ENCODE measurements at places on chromosomes 5 and 9. TPM values are rescaled to one million over a fixed set of nuclear protein-coding genes. Genes with fewer than 3 reads are reported as not detected.

GRCh38 chr9:95409650-95410426 lies 92.3 kb upstream of the FANCC start:
- peaks cover 4% of the 10 kb centered on the region for H3K27me3 ChIP-seq
- no peak overlapping the region for H3K4me3 ChIP-seq
- no peaks in the 10 kb centered on the region for H3K4me1 ChIP-seq
- H3K27ac ChIP-seq = no peak overlapping the region
- no peak for DNase-seq

- no peaks in the 10 kb centered on the region for H3K4me1 ChIP-seq
- no peaks in the 10 kb centered on the region for H3K27me3 ChIP-seq
- no peak overlapping the region for H3K4me3 ChIP-seq
- H3K36me3 ChIP-seq = peaks cover 19% of the 10 kb centered on the region
Observed at GRCh38 chr5:14849516-14850294, 21.9 kb downstream of the ANKH start.

- no peak overlapping the region for H3K4me3 ChIP-seq
- H3K36me3 ChIP-seq = no peaks in the 10 kb centered on the region
- H3K4me1 ChIP-seq = no peaks in the 10 kb centered on the region
- DNase-seq = no peak
- H3K27me3 ChIP-seq = no peaks in the 10 kb centered on the region
- no peak overlapping the region for H3K27ac ChIP-seq
Observed at GRCh38 chr5:10218658-10219057, 31.0 kb downstream of the ATPSCKMT start.

RAB3C gene
- total RNA-seq = 0.06 TPM

GRCh38 chr5:146068206-146068605 lies 37.2 kb downstream of the PLAC8L1 start:
- H3K27me3 ChIP-seq = no peaks in the 10 kb centered on the region
- no peaks in the 10 kb centered on the region for H3K36me3 ChIP-seq
- H3K27ac ChIP-seq = no peak overlapping the region
- DNase-seq = no peak
- no peak overlapping the region for H3K4me3 ChIP-seq
- no peaks in the 10 kb centered on the region for H3K4me1 ChIP-seq

- DNase-seq = no peak
- H3K27ac ChIP-seq = peak overlapping the region; percentile 74
- H3K27me3 ChIP-seq = no peaks in the 10 kb centered on the region
- peaks cover 9% of the 10 kb centered on the region for H3K4me1 ChIP-seq
- H3K36me3 ChIP-seq = peaks cover 22% of the 10 kb centered on the region
- H3K4me3 ChIP-seq = no peak overlapping the region
Observed at GRCh38 chr9:110058304-110058953, 149.5 kb downstream of the C9orf152 start.

DNA sequence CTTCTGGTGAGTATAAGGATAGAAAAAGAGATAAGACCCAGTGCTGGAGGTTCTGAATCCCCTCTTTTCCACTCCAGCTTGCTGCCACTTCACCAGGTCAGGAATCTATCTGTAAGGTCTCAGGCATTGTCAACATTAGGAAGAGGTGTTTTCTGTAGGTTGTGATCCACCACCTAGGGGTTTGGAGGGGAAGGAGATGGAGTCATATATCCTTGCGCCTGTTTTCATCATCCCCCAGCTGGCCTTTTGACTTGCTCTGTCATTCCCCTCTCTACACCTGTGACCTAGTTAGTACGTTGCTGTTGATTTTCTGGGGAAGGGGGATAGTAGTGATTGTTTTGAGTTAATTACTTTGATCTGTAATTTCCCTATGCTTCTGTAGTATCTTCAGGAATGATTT lies 20.5 kb downstream of the SPINK5 start:
- no peaks in the 10 kb centered on the region for H3K36me3 ChIP-seq
- no peak overlapping the region for H3K27ac ChIP-seq
- H3K4me3 ChIP-seq = no peak overlapping the region
- DNase-seq = no peak
